ENCODE measurements at places on chromosomes 1 and 21.
A peak's percentile ranks its signal among the peaks of the same experiment; 100 is the strongest.

- DNase-seq = no peak
Observed at GRCh38 chr1:70498666-70499065, 87.6 kb downstream of the CTH start.

DNA sequence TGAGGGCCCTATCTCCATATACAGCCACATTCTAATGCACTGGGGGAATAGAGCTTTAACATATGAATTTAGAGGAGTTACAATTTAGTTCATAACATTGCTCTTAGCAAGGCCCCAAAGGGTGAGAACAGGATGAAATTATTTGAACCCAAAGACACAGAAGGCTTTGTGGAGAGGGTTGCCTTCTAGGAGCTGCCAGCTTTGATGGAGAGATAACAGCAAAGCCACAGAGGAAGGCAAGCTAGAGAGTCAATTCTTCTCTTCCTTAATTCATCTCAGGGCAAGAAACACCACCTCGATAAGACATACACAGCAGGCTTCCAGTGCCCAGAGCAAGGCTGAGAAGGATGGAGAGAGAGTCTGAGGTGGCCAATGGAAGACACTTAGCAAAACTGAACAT, 94.8 kb upstream of the TMPRSS15 start:
- no peak for DNase-seq

DNA sequence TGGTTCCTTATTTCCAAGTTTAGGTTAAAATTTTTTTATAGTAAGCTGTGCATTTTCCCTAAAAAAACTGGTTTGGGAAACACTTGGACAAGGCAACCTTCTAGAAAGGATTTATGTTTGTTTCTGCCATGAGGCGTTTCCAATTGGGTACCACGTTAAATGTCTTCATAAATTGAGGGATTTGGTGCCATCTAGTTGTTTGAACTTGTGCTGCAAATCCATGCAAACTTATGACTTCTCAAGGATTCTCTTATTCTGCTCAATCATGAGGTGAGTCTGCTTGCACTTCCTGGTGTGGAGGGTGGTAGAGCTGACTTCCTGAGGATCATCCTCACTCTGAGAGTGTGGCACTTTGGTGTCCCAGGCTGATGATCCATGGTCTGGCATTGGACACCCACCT, 123.3 kb downstream of the PCNX2 start:
- peak; percentile 47 for DNase-seq

- no peak for DNase-seq
Observed at GRCh38 chr1:175116903-175117302, 49.3 kb downstream of the TNN start.

Measured in fibroblast of the aortic adventitia (primary cell).